ENCODE measurements at places on chromosomes 3 and 15.

DNA sequence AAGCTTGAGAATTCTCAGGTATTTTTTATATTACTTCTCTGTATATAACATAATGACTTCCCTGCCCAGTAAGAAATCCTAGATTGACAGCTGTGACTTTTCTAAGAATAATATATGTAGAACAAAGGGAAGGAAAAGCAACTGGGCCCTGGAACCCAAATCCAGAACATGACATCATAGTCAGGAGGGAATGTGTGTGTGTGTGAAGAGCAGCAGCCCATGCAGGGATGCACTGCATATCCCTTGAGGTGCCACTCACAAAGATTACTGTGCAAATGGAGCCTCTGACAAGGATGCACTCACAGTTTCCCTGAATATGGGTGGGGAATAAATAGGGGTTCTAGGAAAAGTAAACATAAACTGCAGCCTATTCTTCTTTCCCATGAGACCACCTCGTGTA, 279.5 kb downstream of the NEK10 start:
- DNase-seq: no peak

- DNase-seq: no peak
These were observed 33.7 kb upstream of the GABRB3 start for GRCh38 chr15:26806574-26806973.

GRCh38 chr3:128351546-128351945, 115.1 kb downstream of the DNAJB8 start:
- DNase-seq: no peak

- no peak for DNase-seq
These were observed 79.3 kb downstream of the ATP10A start for GRCh38 chr15:25783607-25784540.

DNA sequence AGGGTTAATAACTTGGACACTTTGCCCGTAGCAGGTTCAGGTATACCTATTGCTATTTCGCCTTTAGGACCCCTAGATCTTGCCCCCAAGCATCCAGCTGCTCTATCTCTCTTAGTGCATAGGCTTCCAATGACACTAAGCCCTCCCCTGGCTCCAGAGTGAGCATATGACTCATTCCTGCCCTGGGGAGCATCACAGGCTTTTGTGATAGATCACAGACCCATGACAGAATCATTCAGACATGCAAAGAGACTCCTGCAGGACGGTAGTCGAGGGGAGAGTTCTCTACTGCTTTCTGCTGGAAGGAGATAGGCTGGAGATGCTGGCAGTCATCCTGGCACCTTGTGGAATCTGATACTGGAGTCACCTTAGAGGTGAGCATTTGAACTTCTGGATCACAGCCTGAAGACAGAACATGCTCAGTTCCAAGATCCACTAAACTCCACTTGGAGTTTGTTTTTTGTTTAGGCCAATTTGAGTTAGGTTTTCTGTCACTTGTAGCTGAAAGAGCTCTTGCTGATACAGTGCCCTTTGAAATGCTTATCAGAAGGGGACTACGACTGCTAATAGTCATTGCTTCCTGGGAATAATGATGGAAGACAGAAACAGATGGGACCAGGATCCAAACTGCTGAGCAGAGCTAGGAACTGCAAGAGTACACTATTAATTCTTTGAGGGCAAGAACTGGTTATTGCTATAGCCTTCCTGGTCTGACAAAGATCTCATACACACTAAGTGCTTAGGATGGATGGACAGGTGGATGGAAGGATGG, 11.0 kb downstream of the LYSMD2 start:
- DNase-seq: no peak

DNA sequence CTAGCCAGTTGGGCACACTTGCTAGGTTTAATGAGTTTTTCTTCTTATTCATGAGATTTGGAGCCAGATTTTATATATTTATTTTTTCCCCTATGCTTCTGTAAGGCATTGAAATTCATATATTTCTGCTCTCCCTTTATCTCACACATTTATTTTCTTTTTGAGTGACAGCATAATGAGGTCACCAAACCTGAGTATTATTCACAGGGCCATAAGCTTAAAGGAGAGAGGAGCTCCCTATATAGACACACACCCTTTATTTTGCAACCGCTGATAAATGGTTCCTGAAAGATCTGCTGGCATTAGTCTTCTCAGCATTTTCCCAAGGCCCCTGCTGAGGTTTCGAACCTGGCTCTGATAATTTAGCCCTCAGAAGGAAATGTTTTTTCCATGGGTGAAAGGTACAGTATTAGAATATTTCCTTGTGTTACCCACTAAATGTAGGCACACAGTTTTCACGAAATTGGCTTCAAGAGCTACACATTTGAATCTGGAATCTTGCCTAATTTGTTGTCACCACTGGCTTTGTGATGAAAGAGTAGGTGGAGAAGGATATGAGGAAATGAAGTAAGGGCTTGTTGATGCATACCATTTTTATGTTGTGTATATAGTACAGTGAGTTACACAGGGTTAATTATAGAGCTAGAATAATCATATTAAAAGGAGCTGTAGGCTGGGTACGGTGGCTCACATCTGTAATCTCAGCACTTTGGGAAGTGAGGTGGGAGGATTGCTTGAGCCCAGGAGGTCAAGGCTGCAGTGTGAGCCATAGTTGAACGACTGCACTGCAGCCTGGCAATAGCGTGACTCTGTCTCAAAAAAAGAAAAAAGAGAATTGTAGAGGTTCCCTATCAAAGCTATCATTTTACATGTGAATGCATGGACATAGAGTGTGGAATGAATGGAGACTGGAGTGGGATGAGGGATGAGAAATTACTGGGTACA, 6.5 kb downstream of the KLHL18 start:
- no peak for DNase-seq

- DNase-seq: no peak
These were observed 8.3 kb upstream of the CSPG4 start for GRCh38 chr15:75720787-75721479.

Data from esophagus squamous epithelium (tissue), 5 donors.